T-helper 2 cell (primary cell): ENCODE measurements at places on chromosomes 4 and X.

DNA sequence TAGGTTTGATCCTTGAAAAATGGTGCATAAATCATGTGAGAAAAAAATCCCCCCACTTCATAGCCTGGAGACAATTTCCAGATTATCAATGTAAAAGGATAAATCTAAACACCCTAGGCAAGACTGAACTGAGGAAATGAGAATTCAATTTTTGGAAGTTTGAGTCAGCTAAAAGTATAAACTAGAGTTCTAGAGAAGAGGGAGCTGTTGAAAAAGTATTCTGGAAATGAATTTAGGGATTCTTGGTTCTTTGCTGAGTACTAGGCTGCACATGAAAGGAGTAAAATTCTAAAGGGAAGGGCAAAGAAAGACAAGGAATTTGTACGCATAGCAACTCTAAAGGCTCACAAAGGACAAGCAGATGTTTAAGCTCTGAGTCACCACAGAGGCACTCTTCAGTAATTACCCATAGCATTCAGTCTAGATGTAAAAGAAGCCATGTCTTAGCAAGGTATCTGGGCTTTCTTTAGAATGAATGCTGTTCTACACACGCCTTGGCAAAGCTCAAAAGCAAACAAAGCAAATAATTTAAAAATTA is 896.5 kb downstream of the PDHA2 start:
- DNase-seq, result no peak

DNA sequence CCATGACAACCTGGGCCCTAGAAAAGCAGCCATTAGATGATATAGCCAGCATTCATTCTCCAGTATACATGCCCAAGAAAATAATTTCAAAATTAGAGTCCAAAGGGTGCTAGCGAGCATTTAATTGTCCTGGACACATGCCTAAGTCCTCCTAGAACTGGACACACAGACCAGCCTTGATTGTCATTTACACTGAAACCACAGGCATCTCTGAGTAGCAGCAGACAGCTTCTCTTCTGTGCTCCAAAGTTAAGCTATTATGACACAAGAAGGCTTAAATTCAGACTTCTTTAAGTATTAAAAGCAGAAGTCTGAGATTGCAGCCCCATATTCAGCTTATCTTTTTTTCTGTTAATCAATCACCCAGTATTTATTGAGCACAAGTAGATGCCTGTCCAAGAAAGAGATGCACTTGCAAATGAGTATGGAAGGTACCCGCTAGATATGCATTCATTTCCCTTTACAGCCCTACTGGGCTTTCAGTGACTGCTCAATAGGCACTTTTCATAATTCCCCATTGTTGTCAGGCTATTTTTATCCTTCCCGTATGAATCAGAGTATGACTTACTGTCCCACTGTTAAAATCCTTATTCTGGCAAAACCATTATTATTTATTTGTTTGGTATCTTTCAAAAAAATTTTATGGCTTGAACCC is 374.1 kb downstream of the FBXW7 start:
- no peak for DNase-seq

DNA sequence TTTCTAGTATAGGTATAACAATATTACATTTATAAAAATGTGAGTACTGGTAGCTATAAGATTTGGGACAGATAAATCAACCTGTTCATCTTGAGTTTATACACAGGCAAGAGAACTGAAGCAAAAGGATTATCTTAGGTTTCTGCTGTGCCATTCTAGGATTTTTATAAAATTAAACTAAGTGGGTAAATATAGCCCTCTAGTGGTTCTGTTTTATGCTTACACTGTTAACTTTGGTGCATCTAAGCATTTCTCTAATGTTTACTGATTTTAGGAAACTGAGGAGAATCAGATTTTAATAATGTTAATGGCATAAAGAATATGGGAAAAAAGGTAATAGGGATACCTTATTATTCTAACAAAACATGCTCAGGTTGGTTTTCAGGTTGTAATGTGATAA is 1.1 kb upstream of the RRH start:
- DNase-seq, result no peak

- no peak for DNase-seq
Observed at GRCh38 chrX:116111497-116111896, 59.0 kb upstream of the AGTR2 start.

- no peak for DNase-seq
Observed at GRCh38 chr4:186029571-186030398, 39.2 kb upstream of the TLR3 start.

GRCh38 chr4:174435974-174436373 is 86.3 kb downstream of the HPGD start:
- no peak for DNase-seq

GRCh38 chrX:63250253-63250868 is 100.8 kb downstream of the SPIN4 start:
- peak; percentile 7 for DNase-seq

DNA sequence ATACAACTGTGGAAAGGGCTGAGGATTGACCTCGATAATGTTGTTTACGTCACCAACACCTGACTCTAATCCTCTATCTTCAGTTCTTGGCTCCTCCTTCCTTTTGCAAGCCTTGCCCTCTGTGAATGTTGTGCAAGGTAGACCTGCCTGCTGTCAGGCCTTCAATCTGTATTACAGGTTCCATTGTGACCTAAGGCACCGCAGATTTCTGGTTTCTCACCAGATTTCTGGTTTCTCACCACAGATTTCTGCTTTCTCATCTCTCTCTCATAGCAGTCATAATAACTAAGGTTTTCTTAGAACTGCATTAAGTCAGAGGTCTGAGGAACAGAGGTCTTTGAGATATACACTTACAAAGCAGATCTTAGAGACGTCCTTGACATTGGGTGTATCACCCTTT is 51.5 kb upstream of the ETNPPL start:
- DNase-seq, result peak; percentile 69

DNA sequence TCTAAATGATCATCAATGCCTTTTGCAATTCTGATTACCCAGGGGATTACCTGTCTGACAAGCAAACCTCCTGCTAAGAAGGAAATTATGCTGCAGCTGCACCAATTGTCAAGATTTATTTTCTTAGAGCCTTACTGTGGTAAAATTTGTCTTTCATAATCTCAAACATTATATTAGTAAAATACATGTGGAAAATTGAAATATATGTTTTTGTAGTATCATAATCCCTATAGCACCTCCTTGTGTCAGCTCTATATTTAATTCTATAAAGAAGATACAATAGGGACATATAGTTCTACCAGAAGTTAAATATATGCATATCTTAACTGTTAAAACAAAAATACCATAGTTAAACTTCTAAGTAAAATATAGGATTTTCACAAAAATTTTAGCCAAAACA is 655.6 kb upstream of the PCDH10 start:
- DNase-seq, result no peak

DNA sequence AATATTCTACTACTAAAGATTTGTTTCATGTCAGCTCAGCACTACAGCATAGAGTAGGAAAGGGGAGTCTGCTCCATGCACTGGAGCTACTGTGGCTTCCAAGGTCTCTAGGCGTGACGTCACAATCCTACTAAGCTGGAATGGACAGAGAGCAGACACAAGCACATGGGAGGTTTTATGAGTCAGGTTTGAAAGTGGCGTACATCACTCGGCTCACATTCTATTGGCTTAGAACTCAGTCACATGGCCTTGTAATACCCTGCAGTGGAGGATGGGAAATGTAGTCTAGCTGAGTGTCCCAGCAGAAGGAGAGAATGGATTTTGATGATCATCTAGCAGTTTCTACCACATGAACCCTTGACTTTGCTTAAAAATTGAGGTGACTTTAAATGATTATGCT is 624.8 kb upstream of the ATOH1 start:
- DNase-seq, result no peak

DNA sequence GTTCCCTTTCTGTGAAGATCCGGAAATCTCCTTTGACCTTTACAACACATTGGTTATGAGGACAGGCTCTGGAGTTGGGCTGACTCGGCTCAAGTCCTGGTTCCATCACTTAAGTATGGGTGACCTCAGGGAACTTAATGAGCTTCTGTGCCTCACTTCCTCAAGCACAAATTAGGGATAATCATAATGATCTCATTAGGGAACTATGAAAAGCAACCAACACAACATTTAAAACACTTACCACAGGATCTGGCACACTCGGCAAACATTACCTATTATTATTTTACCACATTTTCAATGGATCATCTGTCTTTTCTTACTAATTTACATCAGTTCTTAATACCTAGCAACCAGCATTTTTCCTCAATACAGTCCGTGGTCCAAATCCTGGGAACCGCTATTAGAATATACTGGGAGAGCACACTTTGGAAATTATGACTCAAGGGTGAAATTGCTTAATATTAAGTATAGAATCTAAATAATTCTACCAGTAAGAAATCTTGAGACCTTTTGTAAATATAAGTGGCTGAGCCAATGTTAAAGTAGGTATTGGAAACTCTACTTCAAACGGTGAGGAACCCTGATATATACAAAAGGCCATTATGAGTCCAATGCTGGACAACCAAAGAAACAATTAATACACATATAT is 19.6 kb downstream of the ADGRA3 start:
- no peak for DNase-seq

DNA sequence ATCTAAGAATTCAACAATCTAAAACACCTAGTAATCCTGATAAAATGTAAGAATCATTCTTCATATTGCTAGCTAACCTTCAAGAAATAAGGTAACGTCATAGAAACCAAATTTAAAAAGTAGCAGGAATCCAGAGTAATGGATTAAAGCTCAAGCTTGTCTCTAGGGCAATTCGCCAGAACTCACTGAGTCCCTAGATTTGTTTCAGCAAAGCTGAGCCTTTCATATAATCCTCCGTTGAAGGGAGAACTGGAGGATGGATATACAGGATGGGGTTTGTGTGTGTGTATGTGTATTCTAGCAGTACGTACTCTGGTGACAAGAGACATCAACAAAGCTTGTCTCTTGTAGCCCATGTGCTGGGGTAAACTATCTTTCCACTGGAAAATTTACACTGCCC is 2173.5 kb upstream of the AGA start:
- DNase-seq, result no peak

DNA sequence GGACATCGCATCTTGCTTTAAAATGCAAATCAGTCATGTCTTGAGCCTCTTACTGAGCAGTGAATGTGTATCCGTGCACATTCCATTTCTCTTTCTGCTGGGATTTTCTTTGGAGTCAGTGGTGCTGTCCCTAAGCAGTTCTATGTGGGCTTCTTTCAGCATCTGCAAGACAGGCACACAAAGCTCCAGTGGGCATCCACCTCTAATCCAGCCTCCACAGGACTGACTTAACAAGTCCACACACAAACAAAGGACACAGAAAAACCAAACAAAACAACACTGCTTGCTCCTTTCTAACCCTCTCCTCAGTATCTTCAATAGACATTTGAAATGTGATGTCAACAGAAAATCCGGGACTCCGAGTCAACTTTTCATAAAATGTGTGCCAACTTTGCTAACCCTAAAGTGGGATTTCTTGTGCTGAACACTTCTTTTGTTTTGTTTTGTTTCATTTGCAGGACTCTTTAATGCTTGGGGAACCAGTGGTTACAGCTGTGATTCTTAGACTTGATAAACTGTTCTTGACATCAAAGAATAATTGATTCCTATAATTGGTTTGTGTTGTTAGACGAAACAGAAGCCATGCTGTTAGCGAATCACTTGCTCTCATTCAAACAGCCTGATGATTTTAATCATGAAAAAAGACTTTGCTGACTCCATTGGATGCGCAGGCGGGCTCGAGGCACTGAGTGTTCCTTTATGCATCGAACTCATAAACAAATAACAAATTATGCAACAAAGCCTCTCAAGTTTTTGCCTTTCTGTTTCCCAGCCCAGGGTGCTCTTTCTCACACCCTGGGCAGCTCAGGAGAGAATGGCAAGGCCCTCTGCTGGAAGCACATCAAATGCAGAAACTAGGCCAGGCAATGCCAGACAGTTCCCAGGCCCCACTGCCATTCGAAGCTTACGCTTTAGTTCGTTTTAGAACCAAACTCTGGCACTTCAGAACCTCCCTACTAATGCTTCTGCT is 20.1 kb downstream of the ETNPPL start:
- DNase-seq, result no peak

GRCh38 chr4:89397441-89397840 is 89.8 kb upstream of the GPRIN3 start:
- DNase-seq, result no peak

DNA sequence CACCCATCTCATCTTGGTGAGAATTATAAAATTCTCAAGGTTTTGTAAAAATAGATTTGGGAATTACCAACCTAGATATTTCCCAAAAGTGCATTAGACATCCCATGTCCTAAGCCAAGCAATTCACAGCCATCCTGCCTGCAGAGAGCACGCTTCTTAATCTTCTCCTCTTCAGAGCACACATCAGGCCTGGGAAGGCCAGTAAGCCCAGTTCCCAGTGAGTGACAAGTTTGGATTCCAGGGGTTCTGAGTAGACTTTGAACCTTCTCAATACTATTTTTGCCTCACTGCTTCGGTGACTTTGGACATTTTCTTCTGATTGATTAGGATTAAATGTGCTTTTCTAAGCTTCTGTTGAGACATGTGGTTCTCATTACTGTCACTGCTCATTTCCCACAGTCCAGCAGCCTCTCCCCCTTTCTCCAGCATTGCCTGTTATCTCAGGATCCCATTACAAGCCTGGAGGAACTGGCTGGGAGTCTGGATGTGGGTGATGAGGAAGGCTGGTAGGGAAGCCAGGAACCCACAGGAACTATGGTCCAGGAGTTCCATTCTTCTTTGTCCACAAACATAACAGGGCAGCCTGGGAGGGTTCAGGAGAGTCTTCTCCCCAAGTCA is 56.4 kb upstream of the TMEM150C start:
- no peak for DNase-seq

DNA sequence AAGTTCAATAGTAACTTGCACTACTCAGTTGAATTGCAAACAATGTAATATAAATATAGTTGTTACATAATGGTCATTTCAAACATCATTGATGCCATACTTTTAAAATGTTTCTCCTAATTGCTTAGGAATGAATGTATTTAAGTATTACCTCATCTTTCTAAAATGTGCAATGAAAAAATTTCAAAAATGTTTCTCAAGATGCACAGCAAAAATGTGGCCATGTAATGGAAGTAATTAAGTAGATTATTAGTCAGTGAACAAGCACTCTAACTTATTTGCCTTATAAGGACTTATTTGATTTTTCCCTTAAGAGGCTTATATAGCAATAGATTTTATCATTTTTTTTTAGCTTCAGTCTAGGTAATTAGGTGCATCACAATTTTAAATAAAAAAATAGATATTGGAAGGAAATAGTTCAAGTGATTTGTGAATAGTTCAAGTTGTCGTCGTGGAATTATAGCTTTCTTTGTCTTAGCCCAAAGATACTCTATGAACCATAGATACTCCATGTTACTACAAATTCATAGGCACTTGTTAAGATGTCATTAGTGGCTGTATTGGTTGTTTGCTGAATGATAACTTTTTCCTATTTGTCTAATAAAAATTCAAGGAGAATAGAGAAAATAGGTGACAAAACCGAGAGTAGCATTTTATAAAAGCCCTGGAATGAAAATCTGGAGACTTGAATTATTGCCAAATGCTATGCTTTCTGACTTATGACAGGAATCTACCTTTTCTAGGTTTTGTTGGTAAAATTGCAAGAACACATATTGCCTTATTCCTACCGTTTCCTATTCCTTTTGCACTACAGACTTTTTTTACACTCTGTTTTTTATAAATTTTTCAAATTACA is 118.5 kb downstream of the TLL1 start:
- DNase-seq, result no peak

- DNase-seq, result no peak
Observed at GRCh38 chrX:13028871-13029636, 15.4 kb downstream of the FAM9C start.

- DNase-seq, result no peak
Observed at GRCh38 chr4:6332042-6332668, 62.5 kb downstream of the WFS1 start.
